ENCODE measurements at places on chromosomes 4 and X. TPM values are rescaled to one million over a fixed set of nuclear protein-coding genes. Genes with fewer than 3 reads are reported as not detected.

SRPK3 gene
- polyA plus RNA-seq = 0.78 TPM

DNA sequence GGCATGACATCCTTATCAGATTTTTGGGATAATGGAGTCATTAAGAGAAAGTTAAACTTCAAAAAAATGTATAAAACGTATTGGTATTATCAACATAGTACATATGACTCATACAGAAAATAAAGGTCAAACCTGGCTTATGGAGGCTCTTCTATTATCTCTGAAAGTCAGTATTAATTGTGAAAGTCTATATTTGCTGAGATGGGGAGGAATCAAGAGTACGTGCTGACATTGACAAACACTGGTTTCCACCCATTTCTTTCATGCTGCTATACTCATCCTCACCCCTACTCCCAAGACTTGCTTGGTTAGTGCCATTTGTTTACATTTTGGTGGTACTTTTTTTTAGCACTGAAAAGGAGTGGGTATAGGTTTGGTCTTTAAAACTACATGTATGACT, 30.8 kb upstream of the PLA2G12A start:
- DNase-seq = no peak

RBM46 gene
- 0.10 TPM for polyA plus RNA-seq

SMIM10 gene
- 11.5 TPM for polyA plus RNA-seq

ARR3 gene
- 0.20 TPM for polyA plus RNA-seq

GRCh38 chrX:1535241-1536041, 1.5 kb downstream of the P2RY8 start:
- DNase-seq = no peak

GRCh38 chr4:145589916-145590702, 29.1 kb upstream of the MMAA start:
- DNase-seq = no peak

GRCh38 chrX:134718105-134718965, 60.1 kb upstream of the PLAC1 start:
- no peak for DNase-seq

- no peak for DNase-seq
Measured at GRCh38 chrX:15441464-15441863, 51.7 kb downstream of the PIR start.

DNA sequence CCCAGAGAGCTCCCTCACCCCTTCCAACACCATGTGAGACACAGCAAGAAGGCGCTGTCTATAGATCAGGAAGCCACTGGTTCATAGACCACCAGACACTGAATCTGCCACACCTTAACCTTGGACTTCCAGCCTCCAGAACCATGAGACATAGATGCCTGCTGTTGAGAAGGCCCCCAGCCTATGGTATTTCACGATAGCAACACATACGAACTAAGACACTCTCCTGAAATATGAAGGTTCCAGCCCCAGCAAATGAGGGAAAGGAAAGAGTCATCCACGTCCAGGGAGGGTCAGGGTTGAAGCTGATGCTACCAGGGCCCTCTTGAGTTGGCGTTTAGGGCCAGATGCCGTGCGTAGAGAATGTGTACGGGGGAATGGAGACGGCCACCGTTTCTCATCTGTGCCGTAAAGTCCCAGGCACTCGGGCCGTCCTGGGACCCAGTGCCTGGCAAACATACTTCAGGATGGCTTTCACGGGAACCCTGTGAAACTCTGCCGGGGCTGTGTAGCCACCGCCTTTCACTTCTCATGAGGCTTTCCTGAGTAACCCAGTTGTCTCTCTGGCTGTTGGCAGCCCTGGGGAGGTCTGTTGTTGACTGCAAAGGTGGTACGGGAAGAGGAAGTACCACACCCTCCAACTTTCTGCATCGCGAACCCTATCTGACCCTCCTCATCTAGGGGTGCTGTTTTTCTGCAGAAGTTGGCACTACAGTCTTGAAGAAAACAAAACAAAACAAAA, 17.7 kb upstream of the P2RY8 start:
- no peak for DNase-seq

- DNase-seq = no peak
Measured at GRCh38 chr4:60619531-60620305, 580.4 kb upstream of the ADGRL3 start.

GRCh38 chr4:161893566-161893965, 270.2 kb downstream of the FSTL5 start:
- no peak for DNase-seq

DNA sequence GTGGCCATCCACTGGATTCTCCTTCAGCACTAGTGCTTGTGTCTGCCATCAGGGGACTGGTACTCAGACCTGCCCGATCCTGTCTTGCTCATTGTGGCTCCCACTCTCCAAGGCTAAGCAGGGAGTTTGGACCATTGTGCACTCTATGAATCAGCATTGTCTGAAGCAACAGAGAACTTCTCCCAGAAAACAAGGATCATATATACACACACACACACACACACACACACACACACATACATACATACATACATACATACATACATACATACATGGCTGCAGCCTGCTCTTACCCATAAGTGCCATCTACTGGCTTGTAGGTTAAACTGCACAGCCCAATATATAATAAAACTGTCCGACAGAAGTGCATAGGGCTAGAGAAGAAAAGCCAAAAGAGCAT, 345.3 kb upstream of the LCORL start:
- DNase-seq = no peak

GRCh38 chrX:155143959-155144548, 72.2 kb upstream of the VBP1 start:
- DNase-seq = no peak

TMEM164 gene
- polyA plus RNA-seq = 40.5 TPM

DNA sequence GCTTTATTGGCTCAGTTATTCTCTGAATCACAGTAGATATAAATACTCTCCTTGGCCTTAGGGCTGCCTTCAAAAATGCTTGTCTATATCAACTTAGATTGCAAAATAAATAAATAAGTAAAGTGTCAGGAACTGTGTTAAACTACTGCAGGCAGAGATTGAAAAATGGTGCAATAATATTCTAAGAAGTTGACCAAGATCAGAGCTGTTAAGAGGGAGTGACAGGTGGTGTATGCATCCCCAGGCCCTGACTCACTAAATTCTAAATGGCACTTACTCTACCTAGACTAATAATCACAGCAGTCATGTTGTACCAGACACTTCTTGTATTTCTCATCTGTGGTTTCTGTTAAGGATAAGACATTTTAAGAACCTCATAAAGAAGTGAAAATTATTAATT, 235.1 kb upstream of the SPOCK3 start:
- no peak for DNase-seq

AKAP14 gene
- polyA plus RNA-seq = 0.37 TPM

DNA sequence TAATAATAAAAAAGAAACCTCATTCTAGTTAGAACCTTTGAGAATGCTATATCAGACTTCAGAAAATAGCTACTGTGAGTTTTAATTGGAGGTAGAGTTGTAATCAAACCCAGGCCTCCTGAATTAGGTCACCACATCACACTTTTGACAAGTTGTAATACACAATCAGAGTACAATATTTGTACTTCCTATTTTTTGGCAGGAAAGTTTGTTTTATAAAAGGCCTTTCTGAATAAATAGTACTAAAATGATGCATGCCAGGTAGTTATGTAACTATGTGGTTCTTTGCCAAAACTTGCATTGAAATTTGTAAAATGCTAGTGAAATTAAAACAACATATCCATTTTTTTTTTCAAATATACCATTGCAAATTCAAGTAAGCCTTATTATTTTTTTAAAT, 26.8 kb downstream of the ADH7 start:
- DNase-seq = no peak

DNA sequence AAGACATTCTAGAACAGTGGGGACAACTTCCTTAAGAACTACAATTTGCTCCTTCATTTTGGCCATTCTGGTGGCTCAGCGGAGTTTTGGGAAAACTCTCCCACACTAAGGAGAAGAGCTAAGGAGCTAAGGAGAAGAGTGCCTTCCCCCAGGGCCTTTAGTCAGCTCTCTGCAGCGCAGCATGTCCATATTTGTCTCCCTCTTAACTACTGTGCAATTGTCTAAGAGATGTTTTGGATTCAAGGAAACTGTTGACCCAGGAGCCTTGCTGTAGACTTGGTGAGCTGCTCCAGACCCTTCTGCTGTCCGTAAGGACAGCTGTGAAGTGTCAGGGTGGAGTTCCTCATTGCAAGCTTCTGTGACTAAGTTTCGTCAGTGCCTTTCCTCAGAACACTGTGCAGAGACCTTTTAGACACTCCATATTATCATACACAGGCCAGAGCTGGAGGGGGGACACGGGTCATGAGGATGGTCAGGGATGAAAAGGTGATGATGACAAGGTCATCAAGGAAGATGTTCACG, 179.0 kb downstream of the NHS start:
- no peak for DNase-seq

VGLL1 gene
- polyA plus RNA-seq = 6.5 TPM

GRCh38 chr4:122765692-122766352, 33.3 kb downstream of the BBS12 start:
- DNase-seq = no peak

- no peak for DNase-seq
Measured at GRCh38 chr4:19301527-19301926, 950.2 kb upstream of the SLIT2 start.

TRO gene
- 87.2 TPM for polyA plus RNA-seq

MXRA5 gene
- 8.8 TPM for polyA plus RNA-seq

PAPSS1 gene
- polyA plus RNA-seq = 101 TPM

DNA sequence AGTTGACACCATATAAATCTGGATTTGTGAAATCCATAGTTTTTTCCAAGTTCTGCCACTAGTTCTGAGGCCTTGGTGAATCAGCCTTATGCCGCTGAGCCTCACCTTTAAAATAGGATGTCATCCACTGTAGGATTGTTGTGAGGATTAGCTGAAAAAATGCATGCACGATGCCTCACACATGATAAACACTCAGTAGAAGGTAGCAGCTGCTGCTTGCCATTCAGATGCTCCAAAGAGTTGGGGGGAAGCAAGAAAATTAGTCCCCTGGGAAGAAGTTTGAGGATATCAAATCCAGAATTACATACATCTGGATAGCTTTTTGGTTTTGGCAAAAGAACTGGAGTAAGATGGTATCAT, 7.4 kb downstream of the MMAA start:
- DNase-seq = no peak

DNA sequence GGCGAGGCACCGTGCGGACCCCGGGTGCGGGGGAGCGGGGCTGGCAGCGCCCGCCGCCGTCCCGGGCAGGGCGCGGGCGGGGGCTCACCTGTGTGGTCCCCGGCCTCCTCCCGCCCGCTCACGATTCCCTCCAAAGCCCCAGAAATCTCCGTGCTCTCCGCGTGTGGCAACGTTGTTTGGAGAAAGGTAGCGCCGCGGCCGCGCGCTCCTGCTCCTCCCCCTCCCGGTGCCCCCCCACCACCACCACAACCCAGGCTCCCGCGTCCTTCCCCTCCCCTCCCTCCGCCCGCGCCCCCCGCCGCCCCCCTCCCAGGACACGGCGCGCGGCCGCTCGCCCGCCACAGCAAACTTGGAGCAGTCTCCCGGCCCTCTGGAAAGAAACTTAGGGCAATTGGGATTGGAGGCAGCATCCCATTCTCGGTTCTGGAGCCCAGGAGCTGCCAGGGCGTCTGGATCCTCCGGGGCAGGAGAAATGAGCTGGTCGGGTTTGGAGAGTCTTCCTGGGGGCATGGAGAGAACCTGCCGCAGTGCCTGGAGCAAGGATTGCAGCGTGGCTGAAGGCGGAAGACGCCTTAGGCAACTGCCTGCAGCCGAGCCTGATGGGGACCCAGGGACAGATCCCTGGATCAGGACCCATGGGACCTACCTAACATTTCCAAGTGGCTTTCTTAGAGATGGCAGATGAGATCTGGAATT, 855 bp downstream of the KLF3 start:
- no peak for DNase-seq

SASH3 gene
- 1.7 TPM for polyA plus RNA-seq

DCLK2 gene
- polyA plus RNA-seq = 11.5 TPM

DNA sequence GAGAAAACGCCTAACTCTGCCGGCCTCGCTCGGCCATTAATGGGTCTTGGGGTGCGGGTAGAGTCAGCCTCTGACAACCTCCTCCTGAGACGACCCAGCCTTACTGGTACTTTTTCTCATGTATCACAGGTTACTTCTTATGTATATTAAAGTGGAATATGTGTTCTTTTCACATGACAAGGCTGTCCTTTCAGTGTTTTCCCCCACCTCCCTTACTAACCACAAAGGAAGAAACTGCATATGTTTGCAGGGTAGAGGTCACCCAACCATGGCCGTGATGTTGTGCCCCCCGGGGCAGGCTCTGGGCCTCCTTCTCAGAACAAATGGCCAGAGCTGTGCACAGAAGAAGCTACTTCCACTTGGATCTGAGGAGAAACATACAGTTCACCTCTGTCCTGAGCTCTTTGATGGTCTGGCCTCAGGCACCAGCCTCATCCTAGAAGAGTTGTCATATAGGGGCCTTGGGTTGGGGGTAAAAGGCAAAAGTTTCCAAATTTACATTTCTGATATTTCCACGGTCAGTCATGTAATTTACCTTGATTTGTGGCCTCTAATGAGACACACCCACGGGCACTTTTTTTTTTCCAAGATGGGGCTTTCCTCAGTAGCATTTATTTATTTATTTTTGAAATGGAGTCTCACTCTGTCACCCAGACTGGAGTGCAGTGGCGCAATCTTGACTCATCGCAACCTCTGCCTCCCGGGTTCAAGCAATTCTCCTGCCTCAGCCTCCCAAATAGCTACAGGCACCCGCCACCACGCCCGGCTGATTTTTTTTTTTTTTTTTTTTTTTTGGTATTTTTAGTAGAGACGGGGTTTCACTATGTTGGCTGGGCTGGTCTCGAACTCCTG, 1.9 kb downstream of the SOWAHD start:
- no peak for DNase-seq

CXCL9 gene
- 0.06 TPM for polyA plus RNA-seq

Data from right renal cortex interstitium (tissue), 3 donors.